ENCODE measurements at places on chromosomes 5 and 9. TPM values are rescaled to one million over a fixed set of nuclear protein-coding genes. Genes with fewer than 3 reads are reported as not detected.

GRCh38 chr5:135058331-135058732 lies 24.3 kb upstream of the PITX1 start:
- DNase-seq = no peak

GRCh38 chr9:115192280-115192679 lies 74.3 kb upstream of the TNC start:
- DNase-seq = no peak

DNA sequence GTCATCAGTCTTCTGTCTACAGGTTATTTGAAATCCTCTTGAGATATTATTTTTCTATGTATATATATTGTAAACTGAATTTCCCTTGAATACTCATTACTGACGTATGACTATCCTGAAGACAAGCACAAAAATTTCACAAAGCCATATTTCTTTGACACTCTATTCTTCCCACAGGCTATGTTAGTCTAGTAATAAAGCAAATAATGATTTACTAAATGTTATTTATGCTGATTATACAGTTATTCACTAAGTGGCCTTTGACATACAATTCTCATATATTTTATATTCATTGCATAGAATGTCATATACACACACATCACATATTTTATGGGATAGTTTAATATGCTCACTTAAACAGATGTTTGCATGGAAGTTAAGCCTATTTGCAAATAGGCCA lies 793.0 kb upstream of the GRAMD2B start:
- no peak for DNase-seq

Gene MAMDC2
- 28.8 TPM for total RNA-seq
